ENCODE measurements at places on chromosomes 11 and 22.

- no peak for DNase-seq
Measured at GRCh38 chr11:131756479-131757110, 386.2 kb downstream of the NTM start.

DNA sequence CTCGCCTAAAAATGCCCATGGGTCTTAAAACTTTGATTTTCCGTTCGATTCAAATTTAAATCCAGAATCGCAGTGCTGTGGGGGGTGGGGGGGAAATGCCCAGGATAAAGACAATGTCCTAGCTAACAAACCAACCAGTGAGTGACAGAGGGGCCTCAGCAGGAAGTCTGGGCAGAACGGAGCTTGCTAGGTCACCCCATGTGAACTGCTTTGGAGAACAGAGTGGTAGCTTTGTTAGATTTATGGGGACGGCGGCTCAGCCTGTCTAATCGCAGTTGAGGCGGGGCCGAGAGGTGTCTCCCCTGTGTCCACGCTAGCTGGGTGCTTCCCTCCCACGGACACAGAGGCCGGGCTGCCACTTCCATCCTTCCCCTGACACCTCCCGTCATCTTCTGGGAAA lies 243.9 kb downstream of the CTTN start:
- DNase-seq: no peak

DNA sequence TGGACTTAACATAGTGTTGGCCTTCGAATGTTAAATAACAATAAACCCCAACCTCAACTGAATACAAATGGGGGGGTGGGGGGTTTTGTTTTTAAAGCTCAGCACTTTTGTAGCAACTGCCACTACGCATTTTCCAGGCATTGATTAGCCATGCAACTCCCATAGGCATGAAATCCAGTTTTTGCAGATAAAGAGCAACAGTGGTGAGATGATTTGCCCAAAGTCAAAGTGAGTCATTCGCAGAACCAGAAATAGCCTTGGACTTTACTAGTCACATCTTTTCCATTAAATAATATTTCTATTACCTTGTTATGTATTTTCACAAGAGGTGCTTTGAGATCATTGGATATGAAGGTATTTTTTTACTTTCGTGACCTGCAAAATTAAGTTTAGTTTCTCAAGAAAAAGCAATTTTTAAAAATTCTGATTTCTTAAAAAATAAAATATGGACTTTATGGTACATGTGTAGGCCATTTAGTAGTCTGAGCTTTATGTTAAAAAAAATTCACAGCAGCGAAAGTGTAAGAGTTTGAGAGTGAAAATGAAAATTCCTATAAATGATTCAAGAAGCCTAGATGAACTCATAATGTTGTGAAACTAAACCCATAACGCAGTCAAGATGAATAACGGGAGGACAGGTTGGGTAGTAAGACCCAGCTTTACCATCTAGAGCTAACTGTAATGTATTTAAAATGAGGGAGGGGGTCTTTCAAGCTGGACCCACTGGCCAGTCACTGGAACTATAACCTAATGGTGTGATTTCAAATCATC lies 1.9 kb upstream of the PHF21A start:
- DNase-seq: no peak

- no peak for DNase-seq
Measured at GRCh38 chr22:45548247-45548840, 45.7 kb downstream of the FBLN1 start.

GRCh38 chr11:33608386-33608785 lies 92.2 kb downstream of the C11orf91 start:
- DNase-seq: no peak

GRCh38 chr11:111833524-111833923 lies 37.9 kb downstream of the ALG9 start:
- no peak for DNase-seq

DNA sequence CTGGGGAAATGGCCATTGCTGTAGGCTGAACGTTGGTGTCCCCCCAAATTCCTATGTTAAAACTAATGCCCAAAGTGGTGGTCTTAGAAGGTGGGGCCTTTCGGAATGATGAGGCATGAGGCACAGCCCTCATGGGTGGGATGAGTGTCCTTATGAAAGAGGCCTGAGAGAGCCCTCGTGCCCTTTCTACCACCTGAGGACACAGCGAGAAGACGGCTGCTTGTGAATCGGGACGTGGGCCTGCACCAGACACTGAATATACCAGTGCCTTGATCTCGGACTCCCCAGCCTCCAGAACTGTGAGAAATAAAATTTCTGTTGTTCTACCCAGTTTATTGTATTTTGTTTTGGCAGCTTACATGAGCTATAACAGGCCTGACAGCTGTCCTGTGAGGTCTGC lies 162.9 kb upstream of the B3GAT1 start:
- no peak for DNase-seq

GRCh38 chr11:108160970-108161566 lies 39.7 kb downstream of the ACAT1 start:
- no peak for DNase-seq

DNA sequence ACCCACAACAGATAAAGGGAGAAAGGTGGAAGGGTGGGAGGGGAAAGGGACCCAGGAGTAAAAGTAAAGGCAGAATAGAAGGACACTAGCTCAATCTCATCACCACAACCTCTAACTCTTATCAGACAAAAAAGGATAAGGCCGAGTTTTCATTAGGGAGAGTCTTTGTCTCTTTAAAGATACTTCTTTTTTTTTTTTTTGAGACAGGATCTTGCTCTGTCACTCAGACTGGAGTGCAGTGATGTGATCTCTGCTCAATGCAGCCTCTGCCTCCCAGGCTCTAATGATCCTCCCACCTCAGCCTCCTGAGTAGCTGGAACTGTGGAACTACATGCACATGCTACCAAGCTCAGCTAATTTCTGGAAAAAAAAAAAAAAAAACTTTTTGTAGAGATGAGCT lies 85.6 kb upstream of the CHRM4 start:
- no peak for DNase-seq

DNA sequence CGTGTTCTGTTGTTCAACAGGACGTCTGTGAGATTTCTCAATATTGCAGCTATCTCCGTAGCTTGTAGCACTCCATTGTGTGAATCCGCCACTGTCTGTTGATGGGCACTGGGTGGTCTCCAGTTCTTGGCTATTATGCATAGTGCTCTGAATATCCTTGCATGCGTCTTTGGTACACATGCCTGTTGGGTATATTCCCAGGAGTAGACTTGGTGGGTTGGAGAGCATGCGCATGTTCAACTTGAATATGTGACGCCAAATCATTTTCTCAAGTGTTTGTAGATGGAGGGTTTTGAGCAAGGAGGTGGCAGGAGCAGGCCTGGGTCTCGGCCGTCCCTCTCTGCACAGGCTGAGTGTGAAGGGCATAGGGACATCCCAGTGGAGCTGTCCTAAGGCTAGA lies 24.8 kb upstream of the TSKU start:
- no peak for DNase-seq

DNA sequence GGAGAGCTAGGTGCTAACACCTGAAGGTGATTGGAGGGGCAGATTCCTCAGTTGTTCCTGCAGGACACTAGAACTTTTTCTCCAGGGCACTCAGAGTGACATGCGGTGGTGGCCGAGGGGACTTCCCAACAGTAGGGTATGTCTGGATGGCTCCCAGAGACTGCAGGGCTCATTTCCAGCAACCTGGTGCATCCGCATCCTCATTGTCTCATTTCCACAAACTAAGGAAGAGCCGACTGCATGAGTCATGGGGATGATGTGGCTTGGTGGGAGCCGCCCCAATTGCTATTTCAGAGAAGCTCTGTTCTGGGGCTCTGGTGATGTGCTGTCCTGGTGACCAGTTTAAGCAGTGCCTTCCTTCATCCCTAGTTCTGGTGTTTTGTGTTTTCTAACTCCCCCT lies 2.8 kb upstream of the ROBO4 start:
- DNase-seq: no peak

Data from stimulated activated CD4-positive, alpha-beta T cell treated with anti-CD3 and anti-CD28 coated beads, TNF-alpha, amount 100 ng/mL, for 48 hours (primary cell).